ENCODE measurements at places on chromosomes 1 and 21. TPM values are rescaled to one million over a fixed set of nuclear protein-coding genes. Genes with fewer than 3 reads are reported as not detected.

- H3K27me3 ChIP-seq, result no peaks in the 10 kb centered on the region
- no peaks in the 10 kb centered on the region for H3K36me3 ChIP-seq
- H3K27ac ChIP-seq, result peak overlapping the region; percentile 3
- no peak overlapping the region for H3K4me3 ChIP-seq
- no peaks in the 10 kb centered on the region for H3K4me1 ChIP-seq
Observed at GRCh38 chr1:93607814-93608186, 73.8 kb downstream of the BCAR3 start.

DNA sequence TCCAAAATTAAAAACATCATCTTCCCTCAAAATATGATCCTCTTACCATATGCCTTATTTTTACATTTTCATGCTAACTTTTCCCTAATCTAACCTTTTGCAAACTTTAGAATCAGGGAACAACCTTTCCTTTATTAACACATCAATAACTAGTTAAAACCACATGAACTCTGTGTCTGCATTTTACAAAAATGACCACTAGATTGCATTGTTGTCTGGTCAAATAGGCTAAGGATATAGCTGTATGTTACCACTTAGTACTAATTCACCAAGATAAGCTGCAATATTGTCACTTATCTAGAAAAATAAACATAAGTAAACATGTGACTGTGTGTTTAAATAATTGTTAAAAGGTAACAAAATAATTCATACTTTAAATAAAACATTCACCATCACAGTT, 82.3 kb downstream of the DENND1B start:
- H3K27me3 ChIP-seq, result no peaks in the 10 kb centered on the region
- peaks cover 7% of the 10 kb centered on the region for H3K36me3 ChIP-seq
- no peaks in the 10 kb centered on the region for H3K4me1 ChIP-seq
- H3K4me3 ChIP-seq, result no peak overlapping the region

DNA sequence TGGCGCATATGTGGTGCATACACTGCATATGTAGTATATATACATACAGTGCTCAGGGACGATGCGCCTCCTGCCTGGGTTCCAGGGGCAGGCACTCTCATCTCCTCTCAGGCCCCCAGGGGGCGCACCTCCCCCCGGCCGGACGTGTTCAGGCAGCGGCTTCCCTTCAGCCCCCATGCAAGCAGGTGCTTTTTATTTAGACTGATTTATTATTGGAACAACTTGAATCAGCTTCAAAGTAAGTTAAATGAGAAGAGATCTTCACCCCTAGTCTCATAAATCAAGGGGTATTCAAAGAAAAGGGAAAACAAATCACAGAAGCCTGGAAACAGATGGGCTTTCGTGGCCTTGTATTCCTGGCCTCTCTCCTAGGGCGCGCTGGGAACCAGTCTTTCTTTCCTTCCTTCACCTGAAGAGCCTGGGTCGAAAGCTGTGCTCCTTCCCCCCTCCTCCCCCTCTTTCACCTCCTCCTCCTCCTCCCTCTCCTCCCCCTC, 64.6 kb downstream of the UBIAD1 start:
- peak; percentile 62 for DNase-seq
- H3K27ac ChIP-seq, result no peak overlapping the region
- no peaks in the 10 kb centered on the region for H3K36me3 ChIP-seq

- H3K36me3 ChIP-seq, result no peaks in the 10 kb centered on the region
- DNase-seq, result no peak
- no peaks in the 10 kb centered on the region for H3K27me3 ChIP-seq
- H3K27ac ChIP-seq, result no peak overlapping the region
- H3K4me1 ChIP-seq, result no peaks in the 10 kb centered on the region
Observed at GRCh38 chr1:96660051-96660450, 61.5 kb upstream of the PTBP2 start.

DNA sequence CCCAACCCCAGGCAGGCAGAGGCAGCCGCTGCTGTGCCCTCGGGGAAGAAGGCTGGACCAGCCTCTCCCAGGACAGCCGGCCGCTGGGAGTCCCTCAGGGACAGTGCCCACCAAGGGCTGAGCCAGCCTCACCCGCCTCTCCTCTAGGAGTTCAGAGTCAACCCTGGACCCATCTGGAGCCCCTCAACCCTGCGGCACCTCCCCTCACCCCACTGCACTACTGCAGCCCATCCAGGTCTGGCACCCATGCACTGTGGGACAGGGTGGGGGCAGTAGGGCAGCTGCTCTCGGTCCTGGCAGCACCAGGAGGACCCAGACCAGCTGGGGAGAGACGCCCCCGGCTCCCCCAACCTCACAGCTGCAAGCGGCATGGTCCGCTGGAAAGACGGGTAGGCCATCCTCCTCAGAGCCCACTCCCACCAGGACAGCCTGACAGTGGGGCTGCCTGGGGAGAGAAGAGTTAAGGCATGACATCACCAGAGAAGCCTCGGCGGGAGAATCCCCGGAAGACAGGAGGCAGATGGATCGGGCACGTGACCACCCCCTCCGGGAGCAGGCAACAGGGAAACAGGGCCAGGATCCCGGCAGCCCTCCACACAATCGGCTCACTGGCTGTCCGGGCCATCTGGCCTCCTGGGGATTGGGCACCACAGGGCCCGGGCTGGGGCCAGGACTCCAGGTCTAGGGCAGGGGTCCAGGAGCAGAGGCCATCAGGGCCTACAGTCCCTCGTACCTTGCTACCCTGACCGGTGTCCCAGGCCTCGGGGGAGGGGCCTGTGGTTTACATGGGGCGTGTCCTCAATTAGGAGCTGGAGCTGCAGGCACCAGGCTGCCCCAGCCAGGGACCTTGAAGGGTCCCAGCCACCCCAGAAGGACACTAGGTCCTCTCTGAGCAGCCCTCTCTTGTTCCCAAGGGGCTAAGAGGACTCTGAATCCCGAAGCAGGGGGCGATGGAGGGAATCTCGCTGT, 3.1 kb downstream of the ACAP3 start:
- H3K27ac ChIP-seq, result peak overlapping the region; percentile 74
- H3K36me3 ChIP-seq, result no peaks in the 10 kb centered on the region
- peaks cover 44% of the 10 kb centered on the region for H3K4me1 ChIP-seq
- peak; percentile 81 for DNase-seq
- no peaks in the 10 kb centered on the region for H3K27me3 ChIP-seq

- peak; percentile 88 for DNase-seq
- H3K36me3 ChIP-seq, result no peaks in the 10 kb centered on the region
- no peaks in the 10 kb centered on the region for H3K27me3 ChIP-seq
- no peaks in the 10 kb centered on the region for H3K4me1 ChIP-seq
Observed at GRCh38 chr1:201739492-201740085, 89.4 kb upstream of the IPO9 start.

Gene OLFM3
- 0.47 TPM for total RNA-seq

Gene PCAT6
- not detected for total RNA-seq

Gene SVBP
- 12.2 TPM for total RNA-seq

Gene PODN
- 7.0 TPM for total RNA-seq

Gene NPHP4
- 9.2 TPM for total RNA-seq

Gene HHIPL2
- not detected for total RNA-seq

Data from Peyer's patch (tissue), 4 donors.